Stimulated activated CD8-positive, alpha-beta memory T cell treated with anti-CD3 and anti-CD28 coated beads, Interleukin-15, amount 100 ng/mL, for 24 hours (primary cell): ENCODE measurements at places on chromosomes 4 and X.

- DNase-seq, result no peak
Measured at GRCh38 chr4:153938994-153939393, 150.1 kb upstream of the SFRP2 start.

GRCh38 chr4:65482410-65482809, 187.9 kb downstream of the EPHA5 start:
- no peak for DNase-seq

GRCh38 chr4:76723924-76724323, 174.0 kb downstream of the SOWAHB start:
- DNase-seq, result no peak

DNA sequence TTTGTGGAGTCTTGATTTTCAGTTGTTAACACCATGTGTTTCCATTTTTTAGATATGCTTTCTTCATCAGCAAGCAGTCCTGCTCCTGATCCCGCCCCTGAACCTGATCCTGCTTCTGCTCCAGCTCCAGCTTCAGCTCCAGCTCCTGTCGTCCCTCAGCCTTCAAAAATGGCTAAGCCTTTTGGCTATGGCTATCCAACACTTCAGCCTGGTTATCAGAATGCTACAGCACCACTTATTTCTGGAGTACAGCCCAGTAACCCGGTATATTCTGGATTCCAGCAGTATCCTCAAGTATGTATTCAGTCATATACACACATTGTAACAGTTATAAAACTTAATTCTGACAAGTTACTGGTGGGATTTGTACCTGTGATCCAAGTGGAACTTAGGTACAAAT, 60.9 kb downstream of the SEC24B start:
- no peak for DNase-seq

- DNase-seq, result no peak
Measured at GRCh38 chrX:110691446-110691845, 104.2 kb downstream of the CHRDL1 start.

- DNase-seq, result no peak
Measured at GRCh38 chr4:6926081-6926480, 16.5 kb downstream of the TBC1D14 start.

GRCh38 chr4:151896880-151897279, 136.1 kb upstream of the GATB start:
- no peak for DNase-seq

GRCh38 chrX:118493653-118494297, 1.8 kb upstream of the DOCK11 start:
- no peak for DNase-seq

DNA sequence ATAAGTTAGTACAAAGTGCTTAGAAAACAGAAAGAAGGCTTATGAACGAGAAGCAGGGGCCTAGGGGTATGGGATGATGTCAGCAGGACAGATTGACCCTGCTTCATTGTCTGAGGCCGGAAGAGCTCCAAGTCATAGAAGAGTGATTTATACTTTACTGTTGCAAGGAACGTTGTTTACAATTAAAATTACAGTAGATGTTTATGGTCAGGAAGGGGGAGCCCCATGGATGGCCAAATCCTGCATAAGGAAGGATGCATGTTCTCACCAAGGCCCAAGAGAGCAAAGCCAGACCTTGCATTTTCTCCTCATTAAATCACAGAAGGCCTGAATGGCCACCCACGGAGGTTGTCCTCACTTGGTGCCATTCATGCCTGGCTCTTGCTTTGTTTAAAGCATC, 115.3 kb downstream of the LDB2 start:
- DNase-seq, result no peak

- no peak for DNase-seq
Measured at GRCh38 chrX:23012636-23013035, 12.9 kb downstream of the DDX53 start.

DNA sequence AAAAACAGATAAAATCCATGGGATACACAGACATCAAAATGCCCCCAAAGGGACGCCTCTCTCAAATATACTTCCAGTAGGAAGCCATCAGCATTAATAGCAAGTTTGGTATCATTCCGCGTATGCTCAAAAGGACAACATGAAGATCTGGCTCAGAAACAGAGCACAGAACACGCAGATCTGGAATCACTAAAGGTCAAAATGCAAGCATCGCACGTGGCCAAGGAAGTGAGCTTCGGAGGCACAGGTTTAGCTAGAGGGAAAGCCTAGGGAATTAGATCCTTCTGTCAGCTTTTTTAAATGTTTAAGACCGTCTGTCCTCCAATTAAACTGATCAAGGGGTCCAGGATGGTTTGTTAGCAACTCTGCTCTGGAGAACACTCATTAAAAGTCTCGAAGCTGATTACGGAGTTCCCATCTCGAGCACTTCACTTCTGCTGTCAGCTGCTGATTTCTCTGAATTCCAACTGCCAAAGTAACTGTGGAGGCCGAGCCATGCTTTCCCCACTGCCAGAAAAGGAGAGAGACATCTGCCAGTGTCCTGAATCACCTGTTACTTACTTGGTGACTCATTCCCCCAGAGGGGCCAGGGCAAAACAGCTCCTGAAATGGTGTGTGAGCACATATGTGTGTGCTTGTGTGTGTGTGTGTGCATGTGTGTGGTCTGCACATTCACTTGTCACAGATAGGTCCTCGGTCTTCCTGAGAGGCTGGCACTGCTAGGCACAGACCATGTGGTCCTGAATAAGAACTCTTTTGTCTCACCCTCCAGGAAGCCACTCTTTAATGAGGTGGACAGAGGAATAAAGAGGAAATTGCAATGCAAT, 177.7 kb upstream of the PPARGC1A start:
- DNase-seq, result no peak

- no peak for DNase-seq
Measured at GRCh38 chrX:81301877-81302276, 100.0 kb downstream of the SH3BGRL start.

- no peak for DNase-seq
Measured at GRCh38 chrX:8010105-8010504, 82.9 kb upstream of the PNPLA4 start.

DNA sequence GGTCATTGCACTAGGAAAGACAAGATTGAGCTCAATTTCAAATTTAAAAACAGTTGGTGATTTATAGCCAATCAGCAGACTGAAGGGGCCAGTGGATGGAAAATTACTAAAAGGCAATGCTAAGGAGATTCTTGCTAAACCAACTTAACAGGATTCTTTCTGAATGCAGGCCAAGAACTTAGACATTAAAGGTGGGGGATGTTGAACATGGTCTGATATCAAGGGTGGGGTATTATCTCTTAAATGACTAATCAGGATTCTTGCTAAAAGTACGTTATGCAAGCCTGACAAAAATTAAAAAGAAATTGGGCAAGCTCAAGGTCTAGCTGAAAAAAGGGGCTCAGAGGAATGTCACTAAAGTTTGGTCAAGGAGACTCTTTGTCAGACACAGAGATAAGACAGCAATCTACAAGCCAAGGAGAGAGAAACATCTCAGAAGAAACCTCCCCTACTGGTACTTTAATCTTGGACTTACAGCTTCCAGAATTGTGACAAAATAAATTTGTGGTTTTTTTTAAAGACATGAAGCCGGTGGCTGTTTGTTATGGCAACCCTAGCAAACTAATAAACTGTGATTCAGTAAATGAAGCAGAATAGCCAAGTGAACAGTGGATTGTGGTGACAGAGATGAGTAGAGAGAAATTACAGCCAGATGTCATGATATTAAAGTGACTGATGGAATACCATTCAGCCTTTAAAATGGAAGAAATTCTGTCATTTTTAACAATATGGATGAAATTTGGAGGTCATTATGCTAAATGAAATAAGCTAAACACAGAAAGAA, 120.3 kb upstream of the KLHL4 start:
- no peak for DNase-seq

DNA sequence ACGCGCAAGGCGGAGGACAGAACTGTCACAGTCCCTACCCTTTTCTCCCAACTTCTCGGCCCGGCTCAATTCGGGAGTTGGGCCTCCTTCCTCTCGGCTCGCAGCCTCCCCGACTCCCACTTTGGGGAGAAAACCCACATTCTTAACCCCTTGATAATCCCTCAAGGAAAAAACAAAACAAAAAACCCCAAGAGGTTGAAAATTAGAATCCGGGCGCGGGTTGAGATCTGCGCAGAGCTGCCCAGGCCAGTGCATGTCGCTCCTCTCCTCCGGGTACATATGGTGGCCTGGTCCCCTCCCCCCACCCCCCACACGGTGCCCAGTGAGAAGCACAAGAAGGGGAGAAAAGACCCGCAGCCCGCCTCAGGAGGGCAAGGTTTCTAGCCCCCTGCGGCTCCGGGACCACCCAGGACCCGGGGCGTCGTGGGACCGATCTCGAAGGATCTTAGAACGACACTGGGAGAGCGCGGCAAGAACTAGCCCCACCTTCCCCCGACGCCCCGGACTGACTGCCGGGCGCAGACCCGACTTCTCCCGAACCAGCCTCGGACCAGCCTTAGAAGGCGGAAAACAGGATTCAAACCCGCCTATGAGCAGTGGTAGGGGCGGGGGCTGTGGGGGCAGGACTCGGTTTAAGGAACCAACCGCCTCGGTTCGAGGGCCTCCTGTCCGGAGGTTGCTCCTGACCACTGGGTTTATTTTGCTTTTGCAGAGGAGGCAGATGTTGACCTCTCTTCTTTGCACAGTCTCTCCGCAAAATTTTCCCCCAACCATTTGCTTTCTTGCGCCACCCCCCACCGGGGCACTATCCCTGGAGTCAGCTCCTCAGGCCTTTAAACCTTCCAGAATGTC, 2.5 kb upstream of the PDGFRA start:
- DNase-seq, result no peak

- DNase-seq, result no peak
Measured at GRCh38 chr4:6701371-6701770, 7.7 kb downstream of the S100P start.

DNA sequence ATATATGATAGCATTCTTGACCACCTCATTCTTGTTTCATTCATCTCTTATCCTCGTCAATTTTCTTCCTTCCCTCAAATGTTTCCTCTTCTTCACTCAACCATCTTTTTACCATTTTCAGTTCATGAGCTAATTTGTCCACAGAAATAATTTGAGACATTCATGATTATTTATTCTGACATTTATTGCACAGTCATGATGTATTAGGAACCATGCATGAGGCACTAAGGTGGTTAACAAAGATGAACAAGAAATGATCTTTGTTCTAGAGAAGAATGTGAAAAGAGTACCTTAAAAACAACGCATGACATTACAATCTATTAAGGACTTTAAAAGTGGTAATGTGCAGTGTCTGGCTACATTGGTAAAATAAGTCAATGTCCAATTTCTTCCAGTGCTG, 27.9 kb downstream of the TEC start:
- DNase-seq, result no peak

- DNase-seq, result no peak
Measured at GRCh38 chrX:2696698-2697215, 5.7 kb downstream of the CD99 start.

DNA sequence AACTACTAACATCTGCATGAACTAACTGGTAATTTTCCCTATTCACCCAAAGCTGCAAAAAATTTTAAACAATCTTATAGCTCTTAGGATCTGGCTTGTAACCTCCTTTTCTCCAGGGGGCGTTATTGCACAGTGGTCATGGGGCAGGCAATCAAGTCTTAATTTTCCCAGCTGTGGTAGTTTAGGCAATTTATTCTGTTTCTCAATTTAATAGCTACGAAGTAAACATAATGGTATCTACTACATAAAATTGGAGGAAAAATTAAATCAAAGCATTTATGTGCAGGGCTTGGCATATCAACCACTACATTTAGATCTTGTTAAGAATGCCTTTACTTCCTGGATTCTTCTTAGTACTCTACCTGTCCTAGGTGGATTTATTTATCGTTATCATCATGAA, 137.4 kb upstream of the GUCY1A1 start:
- DNase-seq, result no peak

GRCh38 chrX:15336023-15336413, 695 bp upstream of the PIGA start:
- DNase-seq, result no peak

- no peak for DNase-seq
Measured at GRCh38 chrX:36898301-36898700, 109.9 kb upstream of the FAM47C start.

- no peak for DNase-seq
Measured at GRCh38 chr4:56215901-56216300, 171.4 kb downstream of the AASDH start.

- no peak for DNase-seq
Measured at GRCh38 chr4:31984872-31985271, 1264.7 kb downstream of the PCDH7 start.

- DNase-seq, result no peak
Measured at GRCh38 chrX:108199691-108200090, 108.1 kb downstream of the ATG4A start.

DNA sequence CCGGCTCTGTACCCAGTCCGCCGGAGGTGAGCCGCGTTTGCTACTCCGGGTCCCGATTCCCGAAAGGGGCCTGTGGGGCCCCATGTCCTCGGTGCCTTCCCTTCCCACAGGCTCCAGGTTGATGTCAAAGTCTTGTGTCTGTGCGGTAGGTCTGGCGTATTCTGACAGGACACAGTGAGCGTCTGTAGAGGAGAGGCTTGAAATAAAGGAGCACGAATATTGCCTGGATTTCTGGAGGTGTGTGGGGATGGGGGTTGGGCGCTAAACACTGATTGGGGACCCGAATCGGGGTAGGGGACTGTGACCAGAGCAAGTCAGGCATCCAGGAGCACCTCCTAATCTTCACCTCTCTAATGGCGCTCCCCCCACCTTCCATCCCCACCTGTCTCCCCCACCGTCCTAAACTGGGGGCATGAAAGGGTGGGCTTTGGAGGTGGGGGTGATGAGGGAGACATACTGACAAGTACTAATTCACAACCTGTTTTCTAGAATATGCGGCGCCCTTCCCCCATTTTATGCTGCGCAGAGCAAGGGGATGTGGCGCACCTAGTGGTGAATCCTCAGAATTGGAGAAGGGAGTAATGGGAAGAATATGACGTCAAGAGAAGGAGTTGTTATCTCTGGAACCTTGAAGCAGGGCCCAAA, 855 bp downstream of the GPRASP2 start:
- no peak for DNase-seq

DNA sequence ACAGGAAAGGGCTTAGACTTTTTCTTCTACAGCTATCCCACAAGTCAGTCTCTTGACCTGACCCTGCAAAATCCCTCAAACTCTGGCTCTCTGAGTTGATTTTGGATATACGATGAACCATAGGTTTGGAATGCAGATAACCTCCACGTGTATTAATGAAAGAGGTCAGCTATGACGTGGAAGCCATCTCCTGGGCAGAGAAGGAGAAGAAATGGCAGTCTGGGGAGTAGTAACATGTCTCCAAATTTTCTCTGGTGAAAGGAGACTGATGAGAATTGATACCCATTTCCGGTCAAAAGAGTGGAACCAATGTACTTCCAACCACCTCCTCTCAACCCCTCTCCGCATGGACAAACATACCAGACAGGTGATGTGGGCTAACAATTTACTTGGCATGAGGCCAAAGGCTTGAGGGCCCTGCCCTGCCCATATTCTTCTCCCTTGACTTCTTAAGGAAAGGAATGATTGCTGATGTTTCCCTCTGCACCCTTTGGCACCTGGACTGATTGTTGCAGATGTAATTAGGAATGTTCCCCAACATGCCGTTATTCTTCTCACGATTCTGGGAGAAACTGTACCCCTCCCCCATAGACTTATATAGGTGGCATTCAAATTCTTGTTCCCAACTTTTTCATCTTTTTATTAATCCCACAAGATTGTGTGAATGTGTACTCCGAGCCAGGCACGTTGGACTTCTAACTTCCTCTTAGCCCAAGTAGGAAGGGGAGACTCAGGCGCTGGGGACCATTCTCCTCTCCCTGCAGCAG, 580 bp upstream of the PLS3 start:
- no peak for DNase-seq

GRCh38 chrX:154594491-154594890, 9.6 kb downstream of the CTAG1A start:
- no peak for DNase-seq
